NCI-H69 (cell line): ENCODE measurements at places on chromosomes 13 and 19.

DNA sequence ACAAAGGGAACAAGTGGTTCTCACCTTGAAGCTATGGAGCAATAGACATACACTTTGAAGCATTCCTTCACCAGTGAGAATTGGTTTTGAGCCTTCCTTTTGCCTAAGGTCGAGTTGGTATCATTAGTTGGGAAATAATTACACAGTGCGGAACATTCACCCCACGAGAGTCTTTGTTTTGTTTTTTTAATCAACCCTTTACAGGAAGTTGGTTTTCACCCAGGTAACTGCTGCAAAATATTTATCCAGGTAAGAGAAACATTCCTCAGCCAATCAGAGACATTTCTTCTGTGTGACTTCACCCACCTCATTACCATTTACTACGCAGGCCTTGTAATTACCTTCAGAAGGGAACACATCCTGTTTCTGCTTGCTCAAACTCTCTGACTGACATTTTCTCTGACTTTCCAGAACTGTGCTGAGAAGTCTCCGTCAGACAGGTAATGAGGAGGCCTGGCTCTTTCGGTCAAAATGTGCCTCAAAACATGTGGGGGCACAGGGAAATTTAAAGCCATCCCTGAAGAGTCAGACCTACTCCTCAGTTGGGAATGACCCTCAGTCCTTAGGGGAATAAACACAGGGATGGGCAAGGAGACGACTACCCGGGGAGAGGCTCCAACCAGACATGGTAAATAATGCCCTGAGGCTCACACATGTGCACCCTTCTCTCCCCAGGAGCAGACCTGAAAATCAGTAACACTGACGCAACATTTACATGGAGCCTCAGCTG, 22.7 kb upstream of the SERP2 start:
- peak; percentile 91 for DNase-seq

- peak; percentile 38 for DNase-seq
These were observed 473.6 kb upstream of the SLC10A2 start for GRCh38 chr13:103539721-103540381.

DNA sequence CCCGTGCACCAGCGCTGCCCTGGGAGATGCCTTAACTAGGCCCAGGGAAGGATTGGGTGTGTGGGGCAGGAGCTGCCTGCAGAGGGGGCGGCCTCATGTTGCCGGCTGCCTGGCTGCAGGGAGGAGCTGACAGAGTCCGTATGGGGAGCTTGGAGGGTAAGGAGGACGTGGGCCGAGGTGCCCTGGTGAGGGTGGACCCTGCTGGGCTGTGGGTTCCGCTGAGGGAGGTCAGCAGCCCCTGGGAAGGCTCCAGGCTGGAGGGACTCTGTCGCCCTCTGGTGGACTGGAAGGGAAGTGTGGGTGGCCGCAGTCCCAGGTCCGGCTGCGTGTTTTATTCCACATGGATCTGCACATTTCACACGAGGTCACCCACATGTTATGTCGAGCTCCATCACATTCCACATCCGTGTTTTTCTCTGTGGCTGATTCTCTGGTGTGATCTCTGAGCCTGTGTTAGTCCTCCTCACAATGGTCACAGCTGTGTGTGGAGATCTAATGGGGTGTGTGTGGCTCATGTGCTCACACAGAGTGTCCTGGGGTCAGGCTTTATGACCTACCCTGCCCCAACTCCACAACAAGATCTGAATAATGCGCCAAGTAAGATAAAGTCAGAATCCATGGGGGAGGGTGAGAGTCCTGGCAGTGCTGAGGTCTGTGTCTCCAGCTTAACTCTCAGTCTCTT, 1.8 kb upstream of the CEACAM8 start:
- peak; percentile 20 for DNase-seq

DNA sequence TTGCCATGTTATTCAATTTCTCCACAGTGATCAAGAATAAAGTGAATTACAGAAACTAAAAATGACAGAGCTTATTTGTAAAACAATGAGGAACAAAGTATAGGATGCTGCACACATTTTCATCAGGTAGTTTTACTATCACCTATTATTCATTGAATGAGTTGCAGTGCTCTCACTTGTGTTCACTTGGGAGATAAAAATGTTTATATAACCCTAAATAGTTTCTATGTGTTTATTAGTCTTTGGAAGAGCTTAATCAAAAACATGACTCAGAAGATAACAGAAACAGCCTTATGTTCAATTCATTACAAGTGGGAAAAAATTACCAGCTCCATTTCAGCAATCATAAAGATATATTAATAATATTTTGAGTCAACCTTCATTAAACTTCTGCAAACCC, 796.2 kb downstream of the SLITRK1 start:
- DNase-seq, result no peak

- DNase-seq, result no peak
These were observed 99.3 kb downstream of the DHRS12 start for GRCh38 chr13:51704399-51705313.

DNA sequence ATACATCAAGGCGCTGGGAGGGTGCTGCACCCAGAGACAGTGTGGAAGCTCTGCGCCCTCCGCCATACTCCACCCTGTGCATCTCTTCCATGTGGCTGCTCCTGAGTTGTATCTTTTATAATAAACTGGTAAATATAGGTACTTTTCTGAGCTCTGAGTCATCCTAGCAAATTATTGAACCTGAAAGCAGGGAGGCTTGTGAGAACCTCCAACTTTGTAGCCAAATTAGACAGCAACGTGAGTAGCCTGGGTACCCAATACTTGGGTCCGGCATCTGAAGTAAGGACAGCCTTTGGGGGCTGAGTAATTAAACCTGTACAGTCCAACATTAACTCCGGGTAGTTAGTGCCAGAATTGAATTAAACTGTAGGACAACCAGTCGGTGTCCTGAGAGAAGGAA, 57.4 kb downstream of the RUBCNL start:
- DNase-seq, result no peak
